ENCODE measurements at places on chromosomes 7 and 10.

DNA sequence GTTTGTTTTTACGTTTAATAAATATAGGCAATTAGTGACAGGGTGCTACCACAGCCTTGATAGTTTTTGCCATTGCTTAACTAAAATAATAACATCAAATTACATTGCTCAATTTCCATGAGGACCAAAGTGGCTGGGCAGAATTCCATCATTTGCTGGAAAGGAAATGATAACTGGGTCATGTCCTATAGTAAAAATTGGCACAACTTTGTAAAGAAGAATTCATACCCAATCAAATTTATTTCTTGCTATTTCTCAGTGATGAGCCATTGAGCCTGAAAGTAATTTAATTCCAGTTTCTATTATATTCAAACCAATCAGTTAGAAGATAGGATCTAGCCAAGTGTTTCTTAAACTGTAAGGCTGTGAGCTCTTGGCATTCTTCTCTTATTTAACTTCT lies 102.2 kb upstream of the CTTNBP2 start:
- DNase-seq, result no peak

GRCh38 chr10:10886861-10887531 lies 130.7 kb upstream of the CELF2 start:
- no peak for DNase-seq

GRCh38 chr10:133489816-133490588 lies 36.3 kb downstream of the SCART1 start:
- no peak for DNase-seq

- DNase-seq, result no peak
These were observed 346.8 kb upstream of the NFE2L3 start for GRCh38 chr7:25805027-25805687.

- no peak for DNase-seq
These were observed 255.9 kb downstream of the USP6NL start for GRCh38 chr10:11355592-11355991.

DNA sequence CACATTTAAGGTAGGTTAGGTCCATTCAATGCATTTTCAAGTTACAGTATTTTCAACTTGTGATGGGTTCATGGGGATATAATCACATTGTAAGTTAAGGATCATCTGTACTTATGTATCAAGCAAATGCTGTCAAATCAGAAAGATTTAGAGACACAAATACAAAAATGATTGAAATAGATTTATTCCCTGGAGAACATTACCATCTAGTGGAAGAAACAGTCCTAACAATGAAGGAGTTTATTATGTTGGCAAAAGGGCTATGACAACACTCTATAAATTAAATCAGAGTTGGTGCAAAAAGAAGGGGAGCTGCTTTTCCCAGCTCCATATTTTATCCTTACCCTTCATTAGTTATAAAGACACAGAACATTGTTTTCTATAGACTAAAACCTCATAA lies 69.0 kb downstream of the PRSS58 start:
- no peak for DNase-seq

DNA sequence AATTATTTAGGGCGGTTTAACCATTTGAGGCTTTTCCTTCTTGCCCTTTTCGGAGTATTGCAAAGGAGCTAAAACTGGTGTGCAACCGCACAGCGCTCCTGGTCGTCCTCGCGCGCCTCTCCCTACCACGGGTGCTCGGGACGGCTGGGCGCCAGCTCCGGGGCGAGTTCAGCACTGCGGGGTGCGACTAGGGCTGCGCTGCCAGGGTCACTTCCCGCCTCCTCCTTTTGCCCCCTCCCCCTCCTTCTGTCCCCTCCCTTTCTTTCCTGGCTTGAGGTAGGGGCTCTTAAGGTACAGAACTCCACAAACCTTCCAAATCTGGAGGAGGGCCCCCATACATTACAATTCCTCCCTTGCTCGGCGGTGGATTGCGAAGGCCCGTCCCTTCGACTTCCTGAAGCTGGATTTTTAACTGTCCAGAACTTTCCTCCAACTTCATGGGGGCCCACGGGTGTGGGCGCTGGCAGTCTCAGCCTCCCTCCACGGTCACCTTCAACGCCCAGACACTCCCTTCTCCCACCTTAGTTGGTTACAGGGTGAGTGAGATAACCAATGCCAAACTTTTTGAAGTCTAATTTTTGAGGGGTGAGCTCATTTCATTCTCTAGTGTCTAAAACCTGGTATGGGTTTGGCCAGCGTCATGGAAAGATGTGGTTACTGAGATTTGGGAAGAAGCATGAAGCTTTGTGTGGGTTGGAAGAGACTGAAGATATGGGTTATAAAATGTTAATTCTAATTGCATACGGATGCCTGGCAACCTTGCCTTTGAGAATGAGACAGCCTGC lies 3.1 kb downstream of the FZD1 start:
- DNase-seq, result no peak

DNA sequence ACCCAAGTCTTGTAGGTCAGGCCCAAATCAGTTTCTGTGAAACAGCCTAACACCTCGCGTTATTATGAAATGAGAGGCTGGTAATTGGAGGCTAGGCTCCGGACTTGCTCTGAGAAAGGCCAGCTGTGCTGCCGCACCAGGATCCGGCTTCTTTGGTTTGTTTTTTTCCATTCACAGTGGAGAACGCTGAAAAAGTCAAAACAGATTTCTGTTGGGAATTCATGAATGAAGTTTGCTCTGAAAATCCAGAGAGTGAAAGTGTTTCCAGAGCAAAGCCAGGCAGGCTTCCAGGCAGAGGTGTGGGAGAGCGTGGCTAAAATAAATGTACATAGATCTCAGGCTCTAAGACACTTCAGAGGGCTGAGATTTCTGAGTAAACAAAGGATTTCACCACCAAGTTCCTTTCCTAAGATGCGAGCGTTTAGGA lies 240.1 kb downstream of the TRIL start:
- DNase-seq, result no peak

DNA sequence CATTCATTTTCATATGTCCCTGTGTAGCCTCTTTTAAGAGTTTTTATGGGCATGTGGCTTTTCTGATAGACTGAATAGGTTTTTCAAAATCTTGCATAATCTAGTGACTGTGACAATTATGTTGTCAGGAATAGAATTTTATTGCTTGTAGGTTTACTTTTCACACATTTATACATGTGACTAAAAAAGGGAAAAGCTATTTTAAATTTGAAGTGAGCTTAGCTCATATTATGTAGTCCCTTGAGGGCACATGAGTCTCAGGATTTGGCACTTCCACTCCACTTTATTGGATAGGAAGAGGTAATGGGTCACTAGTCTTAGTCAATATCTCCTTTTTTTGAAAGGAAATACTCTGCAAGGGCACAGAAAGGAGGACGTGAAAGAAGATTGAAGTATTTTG lies 247.3 kb downstream of the SUGCT start:
- DNase-seq, result no peak

DNA sequence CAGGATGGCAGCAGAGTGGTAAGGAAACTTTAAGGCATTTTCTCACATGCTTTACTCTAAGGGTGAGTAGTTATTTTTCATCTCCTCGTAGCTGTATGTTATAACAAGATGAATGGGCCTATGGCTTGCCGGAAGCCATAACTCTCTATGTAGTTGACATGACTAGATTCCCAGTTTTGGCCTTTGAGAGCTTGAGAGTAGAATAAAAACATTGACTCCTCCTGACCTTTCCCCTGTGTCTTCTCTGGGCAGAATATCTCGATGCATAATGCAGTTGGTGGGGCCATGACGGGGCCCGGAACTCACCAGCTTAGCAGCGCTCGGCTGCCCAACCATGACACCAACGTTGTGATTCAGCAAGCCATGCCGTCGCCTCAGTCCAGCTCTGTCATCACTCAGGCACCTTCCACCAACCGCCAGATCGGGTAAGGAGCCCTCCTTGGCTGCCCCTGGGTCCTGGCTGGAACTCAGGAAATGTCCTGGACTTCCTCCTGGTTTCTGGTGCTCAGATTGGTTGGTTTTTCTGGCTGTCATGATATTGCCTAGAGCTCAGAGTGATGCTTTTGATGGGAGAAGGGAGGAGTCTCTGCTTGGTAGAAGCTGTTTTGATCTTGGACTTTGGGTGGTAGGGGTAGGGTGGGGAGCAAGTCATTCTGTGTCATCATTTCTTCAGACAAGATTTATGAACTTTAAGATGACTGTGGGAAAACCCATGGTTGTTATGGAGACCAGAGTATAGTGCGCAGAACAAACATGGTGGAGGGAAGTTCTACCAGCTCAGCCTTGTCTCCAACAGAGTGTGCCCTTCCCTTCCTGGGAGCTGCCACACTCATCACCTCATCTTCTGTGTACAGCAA lies 158.0 kb downstream of the CREB5 start:
- DNase-seq, result no peak

DNA sequence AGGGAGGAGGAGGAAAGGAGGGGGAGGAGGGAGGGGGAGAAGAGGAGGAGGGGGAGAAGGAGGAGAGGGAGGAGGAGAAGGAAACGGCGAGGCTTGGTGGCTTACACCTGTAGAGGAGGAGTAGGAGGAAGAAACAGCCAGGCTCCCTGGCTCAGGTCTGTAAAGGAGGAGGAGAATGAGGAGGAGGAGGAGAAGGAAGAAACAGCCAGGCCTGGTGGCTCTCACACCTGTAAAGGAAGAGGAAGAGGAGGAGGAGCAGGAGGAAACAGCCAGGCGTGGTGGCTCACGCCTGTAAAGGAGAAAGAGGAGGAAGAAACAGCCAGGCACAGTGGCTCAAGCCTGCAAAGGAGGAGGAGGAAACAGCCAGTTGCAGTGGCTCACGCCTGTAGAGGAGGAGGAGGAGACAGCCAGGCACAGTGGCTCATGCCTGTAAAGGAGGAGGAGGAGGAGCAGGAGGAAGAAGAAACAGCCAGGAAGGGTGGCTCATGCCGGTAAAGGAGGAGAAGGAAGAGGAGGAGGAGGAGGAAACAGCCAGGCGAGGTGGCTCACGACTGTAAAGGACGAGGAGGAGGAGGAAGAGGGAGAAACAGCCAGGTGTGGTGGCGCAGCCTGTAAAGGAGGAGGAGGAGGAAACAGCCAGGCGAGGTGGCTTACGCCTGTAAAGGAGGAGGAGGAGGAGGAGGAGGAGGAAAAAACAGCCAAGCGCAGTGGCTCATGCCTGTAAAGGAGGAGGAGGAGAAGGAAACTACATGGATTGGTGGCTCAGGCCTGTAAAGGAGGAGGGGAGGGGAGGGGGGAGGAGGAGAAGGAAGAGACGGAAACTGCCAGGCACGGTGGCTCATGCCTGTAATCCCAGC lies 14.9 kb upstream of the CRCP start:
- peak; percentile 20 for DNase-seq

DNA sequence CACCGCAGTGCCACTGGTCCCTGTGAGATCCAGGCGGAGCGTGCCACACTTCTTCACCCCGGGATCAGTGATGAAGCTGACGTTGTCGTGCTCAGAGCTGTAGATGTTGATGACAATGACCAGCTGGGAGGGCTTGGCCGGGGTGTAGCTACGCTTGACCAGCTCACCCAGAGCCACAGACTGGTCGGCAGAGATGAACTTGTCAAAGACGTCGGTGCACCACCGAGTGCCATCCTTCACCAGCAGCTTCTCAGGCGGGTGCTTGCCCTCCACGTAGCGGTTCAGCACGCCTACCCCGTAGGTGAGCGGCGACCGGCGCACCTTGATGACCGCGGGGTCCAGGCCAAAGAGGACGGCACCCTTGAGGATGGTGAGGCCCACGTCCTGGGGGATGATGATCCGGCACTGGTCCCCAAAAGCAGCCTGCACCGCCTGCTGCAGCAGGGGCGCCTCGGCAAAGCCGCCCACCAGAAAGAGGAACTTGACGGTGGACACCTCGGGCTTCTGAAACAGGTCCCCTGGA lies 54.2 kb downstream of the PNLIPRP2 start:
- no peak for DNase-seq

- no peak for DNase-seq
These were observed 35.8 kb downstream of the COL28A1 start for GRCh38 chr7:7499892-7500291.

DNA sequence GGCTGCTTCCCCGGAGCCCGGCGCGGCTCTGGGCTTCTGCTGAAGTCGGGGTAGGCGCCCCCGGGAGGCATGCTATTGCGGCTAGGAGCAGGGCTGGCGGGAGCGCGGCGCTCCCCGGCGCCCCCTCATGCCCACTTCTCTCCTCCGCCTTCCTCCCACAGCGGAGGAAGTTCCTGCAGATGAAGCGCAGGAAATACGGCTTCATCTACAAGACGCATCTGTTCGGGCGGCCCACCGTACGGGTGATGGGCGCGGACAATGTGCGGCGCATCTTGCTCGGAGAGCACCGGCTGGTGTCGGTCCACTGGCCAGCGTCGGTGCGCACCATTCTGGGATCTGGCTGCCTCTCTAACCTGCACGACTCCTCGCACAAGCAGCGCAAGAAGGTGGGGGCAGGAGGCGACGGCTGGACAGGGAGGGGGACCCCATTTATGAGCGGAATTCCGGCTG lies 479 bp downstream of the CYP26A1 start:
- no peak for DNase-seq

- no peak for DNase-seq
These were observed 123.6 kb downstream of the RNF216 start for GRCh38 chr7:5657901-5658300.

DNA sequence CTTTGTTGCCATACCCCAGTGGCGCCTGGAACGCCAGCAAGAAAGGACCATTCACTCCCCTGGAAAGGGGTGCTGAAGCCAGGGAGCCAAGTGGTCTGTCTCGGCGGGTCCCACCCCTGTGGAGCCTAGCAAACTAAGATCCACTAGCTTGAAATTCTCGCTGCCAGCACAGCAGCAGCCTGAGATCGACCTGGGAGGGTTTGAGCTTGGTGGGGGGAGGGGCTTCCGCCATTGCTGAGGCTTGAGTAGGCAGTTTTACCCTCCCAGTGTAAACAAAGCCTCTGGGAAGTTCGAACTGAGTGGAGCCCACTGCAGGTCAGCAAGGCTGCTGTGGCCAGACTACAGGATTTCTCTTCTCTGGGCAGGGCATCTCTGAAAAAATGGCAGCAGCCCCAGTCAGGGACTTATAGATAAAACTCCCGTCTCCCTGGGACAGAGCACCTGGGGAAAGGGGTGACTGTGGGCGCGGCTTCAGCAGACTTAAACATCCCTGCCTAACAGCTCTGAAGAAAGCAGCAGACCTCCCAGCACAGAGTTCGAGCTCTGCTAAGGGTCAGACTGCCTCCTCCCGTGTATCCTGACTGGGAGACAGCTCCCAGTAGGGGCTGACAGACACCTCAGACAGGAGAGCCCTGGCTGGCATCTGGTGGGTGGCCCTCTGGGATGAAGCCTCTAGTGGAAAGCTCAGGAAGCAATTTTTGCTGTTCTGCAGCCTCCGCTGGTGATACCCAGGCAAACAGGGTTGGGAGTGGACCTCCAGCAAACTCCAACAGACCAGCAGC lies 281.1 kb upstream of the SP4 start:
- DNase-seq, result no peak

DNA sequence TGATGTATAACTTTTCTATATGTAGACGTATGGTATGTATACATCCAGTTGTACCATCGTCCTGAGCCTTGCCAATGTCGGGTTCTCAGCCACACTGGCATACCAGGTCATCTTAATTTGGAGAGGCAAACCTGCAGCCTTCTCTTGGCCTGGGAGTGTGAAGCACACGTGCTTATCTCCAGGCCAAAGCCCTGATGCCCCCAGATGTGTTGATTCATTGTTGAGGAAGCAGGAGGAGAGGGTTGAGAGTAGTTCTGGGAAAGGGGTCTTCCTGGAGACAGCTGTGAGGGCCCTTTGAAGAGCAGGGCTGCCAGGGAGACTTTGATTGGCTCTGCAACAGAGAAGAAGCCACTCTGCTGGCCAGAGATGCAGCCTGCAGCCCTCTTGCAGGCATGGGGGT lies 155.6 kb downstream of the ARHGAP21 start:
- no peak for DNase-seq

GRCh38 chr10:22455068-22455857 lies 110.0 kb downstream of the SPAG6 start:
- no peak for DNase-seq
